ENCODE measurements at places on chromosomes 3 and 15. TPM values are rescaled to one million over a fixed set of nuclear protein-coding genes. Genes with fewer than 3 reads are reported as not detected.

- DNase-seq: no peak
These were observed 239.7 kb downstream of the UBE2E2 start for GRCh38 chr3:23442598-23443383.

DNA sequence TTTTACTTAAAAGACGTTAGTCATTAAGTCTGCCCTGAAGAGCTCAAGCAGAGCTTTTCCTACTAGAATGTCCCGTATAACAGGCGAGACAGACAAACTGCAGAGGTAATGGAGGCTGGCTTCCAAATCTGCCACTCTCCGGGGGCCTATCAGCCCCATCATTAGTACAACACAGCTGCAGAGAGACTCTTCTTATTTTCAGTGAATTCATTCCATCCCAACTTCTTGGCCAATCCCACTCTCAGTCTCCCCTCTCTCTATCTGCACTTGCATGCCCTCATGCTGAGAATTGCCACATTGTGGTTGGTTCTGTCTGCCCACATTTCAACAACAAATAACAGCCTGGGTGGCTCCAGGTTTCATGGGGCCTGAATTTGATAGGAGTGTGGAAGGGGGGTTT, 412.7 kb downstream of the ERC2 start:
- DNase-seq: no peak

DNA sequence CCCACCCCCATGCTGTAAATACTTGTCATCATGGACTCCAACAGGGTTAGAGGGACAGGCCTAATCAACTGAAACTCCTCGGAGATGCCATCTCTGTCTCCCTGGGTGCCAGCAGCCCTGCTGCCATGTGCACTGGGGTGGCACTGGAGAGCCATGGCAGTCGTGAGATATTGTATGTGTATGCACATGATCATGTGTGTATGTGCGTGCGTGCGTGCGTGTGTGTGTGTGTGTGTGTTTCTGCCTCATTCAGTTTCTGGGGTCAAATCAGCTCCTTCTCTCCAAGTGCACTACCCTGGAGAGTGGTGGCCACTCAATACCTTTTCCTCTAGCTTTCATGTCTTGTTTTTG, 3.2 kb upstream of the APEH start:
- no peak for DNase-seq

DNA sequence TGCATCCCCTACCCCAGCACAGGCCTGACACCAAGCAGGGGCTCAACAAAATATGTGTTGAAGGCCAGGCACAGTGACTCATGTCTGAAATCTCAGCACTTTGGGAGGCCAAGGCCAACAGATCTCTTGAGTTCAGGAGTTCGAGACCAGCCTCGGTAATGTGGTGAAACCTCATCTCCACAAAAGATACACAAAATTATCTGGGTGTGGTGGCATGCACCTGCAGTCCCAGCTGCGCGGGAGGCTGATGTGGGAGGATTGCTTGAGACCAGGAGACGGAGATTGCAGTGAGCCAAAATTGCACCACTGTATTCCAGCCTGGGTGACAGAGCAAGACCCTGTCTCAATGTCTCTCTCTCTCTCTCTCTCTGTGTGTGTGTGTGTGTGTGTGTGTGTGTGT, 30.7 kb upstream of the CYP11A1 start:
- no peak for DNase-seq

GRCh38 chr3:5084224-5084623, 37.9 kb upstream of the ARL8B start:
- no peak for DNase-seq

- DNase-seq: no peak
These were observed 4.0 kb upstream of the FAM3D start for GRCh38 chr3:58670506-58671135.

- no peak for DNase-seq
These were observed 3.1 kb downstream of the TIPARP start for GRCh38 chr3:156677536-156677935.

GRCh38 chr3:193714523-193715137, 121.6 kb downstream of the OPA1 start:
- DNase-seq: no peak

IL12A gene
- total RNA-seq: 1.1 TPM

ASB14 gene
- not detected for total RNA-seq

FBXO40 gene
- 0.23 TPM for total RNA-seq

SERINC4 gene
- 0.34 TPM for total RNA-seq

PRR20G gene
- not detected for total RNA-seq
